Activated CD4-positive, alpha-beta T cell treated with anti-CD3 and anti-CD28 coated beads for 36 hours (primary cell): ENCODE measurements at places on chromosomes 16 and 17. TPM values are rescaled to one million over a fixed set of nuclear protein-coding genes. Genes with fewer than 3 reads are reported as not detected.
A peak's percentile ranks its signal among the peaks of the same experiment; 100 is the strongest.

DNA sequence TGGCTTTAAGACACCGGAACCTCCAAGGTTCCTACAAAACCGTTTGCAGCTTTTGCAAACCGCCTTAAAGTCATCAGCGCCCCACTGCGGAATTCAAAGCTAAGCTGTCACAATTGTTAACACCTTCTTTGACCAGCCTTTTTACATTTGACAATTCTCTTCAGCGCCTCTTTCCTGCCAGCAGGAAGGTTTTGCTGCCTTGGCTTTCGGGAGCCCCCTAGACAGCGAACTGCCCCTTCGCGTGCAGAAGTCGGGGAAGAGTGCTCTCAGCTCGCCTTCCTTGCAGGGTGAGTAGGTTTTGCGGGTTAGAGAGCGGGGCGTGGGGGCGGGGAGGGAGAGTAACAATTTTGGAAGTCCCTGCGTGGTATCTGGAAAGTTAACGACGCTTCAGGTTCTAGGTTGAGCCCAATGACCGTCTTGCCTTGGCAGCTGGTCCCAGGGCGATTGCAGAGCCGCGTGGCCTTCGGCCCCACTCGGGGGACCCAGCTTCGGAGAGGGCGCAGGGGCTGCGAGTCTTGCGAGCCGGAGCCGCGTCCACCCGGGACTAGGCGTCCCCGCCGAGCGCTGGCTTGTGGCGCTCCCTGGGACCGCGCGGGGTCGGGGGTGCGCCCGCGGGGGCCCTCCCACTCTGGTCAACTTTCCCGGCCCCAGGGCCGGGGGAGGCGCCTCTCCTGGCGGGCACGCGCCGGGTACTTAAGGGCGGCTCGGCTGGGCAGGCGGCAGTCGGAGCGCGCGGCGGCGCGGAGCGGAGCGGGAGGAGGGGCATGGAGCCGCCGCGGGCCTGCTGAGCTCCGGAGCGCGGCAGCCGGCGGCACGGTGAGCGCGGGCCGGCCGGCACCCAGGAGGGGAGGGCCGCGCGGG is at the start of gene HAS3:
Gene HAS3, plus strand, starts transcription at position 153 of the 861 bp plus-strand sequence. CDS start 3,743 bp downstream, outside the sequence.
- DNase-seq, result peak; percentile 67

DNA sequence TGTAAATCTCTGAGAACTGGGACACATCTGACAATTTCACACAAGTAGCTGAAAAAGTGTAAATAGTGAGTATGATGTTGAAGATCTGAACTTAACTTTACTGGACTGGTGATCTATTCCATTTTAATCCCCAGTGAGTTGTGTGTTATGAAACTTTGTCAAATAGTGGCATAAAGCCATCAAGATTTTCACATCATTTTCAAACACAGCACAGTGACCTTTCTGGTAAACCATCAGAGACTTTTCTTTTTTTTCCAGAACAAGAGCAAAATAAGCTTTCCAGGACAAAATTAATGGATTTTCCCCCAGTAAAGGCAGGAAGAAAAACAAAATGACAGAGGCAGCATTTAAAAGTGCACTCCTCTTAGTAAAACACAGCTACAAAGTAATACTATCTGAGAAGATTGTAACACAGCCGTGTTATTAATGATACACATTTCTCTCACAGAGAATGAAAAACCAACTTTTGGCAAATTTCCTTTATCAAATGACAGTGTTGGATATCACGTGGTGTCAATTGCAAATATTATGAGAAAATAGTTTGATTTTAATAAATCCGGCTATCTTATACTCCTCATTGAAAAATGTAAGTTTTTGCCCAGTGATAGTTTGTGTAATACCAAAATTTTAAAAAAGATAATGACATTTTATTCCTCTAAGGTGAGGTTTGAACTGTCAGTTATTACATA is 16.8 kb upstream of the COL1A1 start:
- no peak for DNase-seq

GRCh38 chr16:63200940-63201339 is 1164.7 kb upstream of the CDH8 start:
- no peak for DNase-seq

The DOC2B gene
- 0.27 TPM for total RNA-seq

DNA sequence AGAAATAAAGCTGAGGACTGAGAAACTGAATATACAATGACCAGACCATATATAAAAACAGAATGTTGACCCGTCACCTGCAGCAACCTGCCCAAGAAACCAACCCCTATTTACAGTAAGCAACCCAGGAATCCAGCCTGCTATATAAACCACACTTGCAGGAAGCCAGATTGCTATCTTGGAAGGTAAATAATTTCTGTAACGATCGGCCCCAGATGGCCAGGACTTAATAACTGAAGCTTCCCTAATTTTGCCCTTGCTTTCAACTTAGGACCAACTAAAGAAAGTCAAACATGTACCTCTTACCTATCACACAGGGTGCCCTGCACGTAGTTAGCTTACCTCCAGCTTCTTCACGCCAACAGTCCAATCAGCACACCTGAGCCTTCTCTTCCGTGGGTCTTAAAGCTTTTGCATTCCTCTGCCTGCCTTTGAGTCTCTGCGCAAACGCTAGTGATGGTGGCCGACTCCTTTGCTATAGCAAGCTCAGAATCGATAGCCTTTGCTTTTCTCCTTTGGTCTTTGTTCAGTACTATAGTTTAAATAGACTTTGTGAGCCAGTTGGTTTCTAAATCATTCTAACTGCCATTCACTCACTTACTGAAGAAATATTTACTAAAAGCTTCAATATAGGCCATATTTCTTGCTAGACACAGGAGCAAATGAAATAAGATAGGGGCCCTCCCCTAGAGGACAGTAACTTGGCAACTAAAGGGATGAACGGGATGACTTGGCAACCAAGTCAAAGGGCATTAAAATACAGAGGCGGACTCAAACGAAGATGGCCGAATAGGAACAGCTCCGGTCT is 31.3 kb downstream of the MPHOSPH6 start:
- no peak for DNase-seq

GRCh38 chr17:53420035-53420641 is 402.6 kb upstream of the KIF2B start:
- DNase-seq, result no peak

The NOS2 gene
- 0.09 TPM for total RNA-seq

DNA sequence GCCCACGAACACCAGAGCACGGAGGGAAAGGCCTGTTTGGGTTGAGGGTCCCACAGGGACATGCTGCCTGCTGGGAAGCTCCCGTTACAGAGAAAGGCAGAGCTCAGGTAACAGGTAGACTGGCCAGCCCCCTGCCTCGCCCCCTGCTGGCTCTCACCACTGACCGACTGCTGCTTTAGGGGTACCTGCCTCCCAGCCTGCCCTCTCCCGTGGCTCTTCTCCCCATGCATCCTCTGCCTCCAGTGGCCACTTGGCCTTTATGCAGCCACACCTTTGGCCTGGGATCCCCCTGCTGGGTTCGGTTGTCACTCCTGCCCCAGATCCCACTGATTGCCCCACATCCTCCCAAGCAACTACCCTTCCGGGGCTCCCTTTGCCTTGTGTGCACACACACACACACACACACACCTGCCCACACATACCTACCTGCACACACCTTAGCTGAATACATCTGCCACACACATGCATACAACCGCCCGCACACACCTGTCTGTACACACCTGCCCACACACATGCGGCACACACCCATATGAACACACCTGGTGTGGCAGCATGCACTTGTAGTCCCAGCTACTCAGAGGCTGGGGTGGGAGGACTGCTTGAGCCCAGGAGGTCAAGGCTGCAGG is 7.1 kb downstream of the MCRIP1 start:
- DNase-seq, result no peak

DNA sequence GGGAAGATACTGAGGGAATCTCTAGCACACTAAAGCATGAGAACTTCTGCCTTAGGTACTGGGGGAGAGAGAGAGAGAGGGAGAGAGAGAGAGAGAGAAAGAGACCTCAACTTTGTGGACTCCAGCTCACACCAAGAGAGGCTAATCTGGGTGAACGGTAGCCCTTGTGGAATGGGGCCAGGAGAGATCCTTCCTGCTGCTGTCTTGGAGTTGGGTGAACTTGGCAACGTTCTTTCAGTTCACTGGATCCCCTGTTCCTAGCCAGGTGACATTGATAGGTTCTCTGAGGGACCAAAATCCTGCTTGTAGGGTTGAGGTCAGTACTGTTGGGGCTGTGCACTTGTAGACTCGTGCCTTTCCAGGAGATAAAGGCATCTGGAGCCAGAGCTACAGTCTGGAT is 26.5 kb upstream of the WFIKKN2 start:
- no peak for DNase-seq

The SCRN2 gene
- 25.2 TPM for total RNA-seq

DNA sequence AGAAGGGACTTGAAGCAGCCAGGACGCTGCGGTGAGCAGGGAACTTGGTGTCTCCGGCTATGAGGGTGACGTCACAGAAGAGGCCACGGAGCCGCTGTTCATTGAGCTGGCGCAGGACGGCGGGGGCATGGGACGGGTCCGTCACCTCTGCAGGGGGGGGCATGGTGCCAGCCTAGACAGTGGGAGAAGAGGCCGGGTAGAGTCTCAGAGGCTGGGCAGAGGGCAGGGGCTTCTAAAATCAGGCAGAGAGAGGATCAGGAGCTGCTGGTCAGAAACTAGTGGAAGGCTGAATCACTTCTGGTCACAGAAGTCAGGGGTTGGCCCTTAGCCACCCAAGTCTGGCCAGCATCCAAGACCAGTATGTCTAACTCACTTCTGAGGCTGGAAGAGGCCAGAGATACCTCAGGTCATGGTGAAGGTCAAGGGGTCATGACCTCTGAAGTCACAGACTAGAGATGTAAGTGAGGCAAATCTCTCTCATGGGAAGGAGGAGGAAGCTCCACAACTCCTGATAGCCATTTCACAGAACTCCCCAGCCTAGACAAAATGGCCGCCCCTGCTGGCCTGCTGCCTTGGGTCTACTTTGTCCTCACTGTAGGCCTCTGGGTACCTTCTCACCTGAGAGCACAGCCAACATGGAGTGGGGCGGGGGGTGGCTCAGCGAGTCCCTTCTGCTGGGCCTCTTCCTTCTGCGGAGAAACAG is 12.6 kb downstream of the ZBTB4 start:
- no peak for DNase-seq

DNA sequence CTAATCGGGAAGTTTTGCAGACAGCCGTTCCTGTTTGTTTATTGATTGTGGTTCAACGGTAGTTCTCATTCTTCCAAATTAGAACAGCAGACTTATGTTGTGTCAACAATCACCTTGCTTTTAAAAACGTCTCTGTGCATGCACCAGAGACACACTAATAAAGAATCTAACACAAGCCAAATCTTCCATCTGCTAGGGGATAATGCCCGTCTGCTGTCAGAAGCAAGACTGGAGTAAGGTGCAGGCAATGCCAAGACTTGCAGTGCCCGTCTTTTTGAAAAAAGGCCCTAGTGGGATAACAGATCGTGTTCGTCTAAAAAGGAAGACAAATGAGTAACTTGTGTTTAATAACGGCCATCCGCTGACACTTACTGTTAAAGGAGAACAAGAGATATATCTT is 158.4 kb downstream of the KCNJ2 start:
- DNase-seq, result no peak

The GP1BA gene
- total RNA-seq, result not detected
